A673 (cell line): ENCODE measurements at places on chromosomes 1 and 21.

DNA sequence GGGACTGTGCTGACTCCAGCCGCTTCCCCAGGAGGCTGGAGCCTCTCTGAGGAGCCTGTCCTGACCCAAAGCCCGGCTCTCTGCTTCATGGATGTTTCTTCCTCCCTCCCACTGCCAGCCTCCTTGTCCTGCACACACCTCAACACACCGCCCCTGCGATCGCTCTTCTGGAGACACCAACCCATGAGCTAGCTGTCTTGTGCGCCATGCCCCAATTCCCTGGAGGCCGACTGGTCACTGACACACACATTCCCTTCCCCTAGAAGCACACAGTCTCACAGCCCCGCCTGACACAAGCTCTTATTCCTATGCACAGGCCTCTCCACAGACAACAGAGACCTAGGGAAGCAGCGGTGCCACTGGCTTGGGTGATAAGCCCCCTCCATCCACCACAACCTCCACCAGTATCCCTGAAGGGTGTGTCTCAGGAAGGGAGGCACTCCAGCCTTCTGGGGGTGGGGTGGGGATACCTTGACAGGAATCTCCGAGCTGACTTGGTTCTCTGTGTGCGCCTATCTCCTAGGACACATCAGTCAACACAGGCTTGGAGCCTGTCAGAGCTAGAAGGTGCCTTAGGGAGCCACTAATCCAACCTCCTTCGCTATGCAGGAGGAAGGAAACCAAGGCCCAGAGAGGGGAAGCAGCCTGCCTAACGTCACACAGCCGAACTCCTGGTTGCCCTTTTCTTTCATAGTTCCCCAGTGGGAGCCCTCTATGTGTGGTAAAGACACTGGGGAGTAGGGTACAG is 31.1 kb downstream of the AHDC1 start:
- no peak for DNase-seq

DNA sequence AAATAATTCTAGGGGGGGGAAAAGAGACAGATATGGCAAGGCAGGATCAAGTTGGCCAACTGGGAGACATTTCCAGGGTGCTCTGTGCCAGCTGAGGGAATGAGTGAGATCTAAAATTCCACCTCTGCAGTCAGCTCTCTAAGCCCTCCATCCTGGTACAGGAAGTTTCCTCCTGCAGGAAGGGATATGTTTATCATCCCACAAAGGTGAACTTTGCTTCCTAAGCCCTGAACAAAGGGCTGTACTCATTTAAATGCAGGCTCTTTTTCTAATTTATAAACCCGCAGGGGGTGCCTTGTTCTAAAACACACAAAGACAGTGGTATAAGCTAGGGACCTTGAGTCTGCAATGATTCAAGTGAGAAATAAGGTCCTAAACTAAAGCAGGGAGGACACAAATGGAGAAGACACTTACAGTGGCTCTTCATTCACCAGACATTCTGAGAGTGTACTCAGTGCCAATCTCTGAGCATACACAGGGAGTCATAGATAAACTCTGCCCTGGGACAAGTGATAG is 3.6 kb upstream of the TNFSF4 start:
- peak; percentile 10 for DNase-seq

DNA sequence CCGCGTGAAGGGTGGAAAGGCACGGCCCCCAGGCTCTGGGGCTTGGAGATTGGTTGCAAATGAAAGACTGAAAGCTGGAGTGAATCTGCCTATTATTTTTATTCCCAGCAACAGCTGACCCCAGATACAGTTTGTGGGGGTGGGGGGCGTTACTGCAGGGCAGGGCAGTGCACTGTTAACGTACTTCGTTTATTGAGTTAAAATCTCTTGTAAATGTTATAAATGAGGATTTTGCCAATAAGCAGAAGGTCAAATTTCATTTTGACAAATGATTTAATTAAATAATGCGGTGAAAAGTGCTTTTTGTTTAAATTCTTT is 1.0 kb upstream of the VPS26C start:
- DNase-seq = no peak

DNA sequence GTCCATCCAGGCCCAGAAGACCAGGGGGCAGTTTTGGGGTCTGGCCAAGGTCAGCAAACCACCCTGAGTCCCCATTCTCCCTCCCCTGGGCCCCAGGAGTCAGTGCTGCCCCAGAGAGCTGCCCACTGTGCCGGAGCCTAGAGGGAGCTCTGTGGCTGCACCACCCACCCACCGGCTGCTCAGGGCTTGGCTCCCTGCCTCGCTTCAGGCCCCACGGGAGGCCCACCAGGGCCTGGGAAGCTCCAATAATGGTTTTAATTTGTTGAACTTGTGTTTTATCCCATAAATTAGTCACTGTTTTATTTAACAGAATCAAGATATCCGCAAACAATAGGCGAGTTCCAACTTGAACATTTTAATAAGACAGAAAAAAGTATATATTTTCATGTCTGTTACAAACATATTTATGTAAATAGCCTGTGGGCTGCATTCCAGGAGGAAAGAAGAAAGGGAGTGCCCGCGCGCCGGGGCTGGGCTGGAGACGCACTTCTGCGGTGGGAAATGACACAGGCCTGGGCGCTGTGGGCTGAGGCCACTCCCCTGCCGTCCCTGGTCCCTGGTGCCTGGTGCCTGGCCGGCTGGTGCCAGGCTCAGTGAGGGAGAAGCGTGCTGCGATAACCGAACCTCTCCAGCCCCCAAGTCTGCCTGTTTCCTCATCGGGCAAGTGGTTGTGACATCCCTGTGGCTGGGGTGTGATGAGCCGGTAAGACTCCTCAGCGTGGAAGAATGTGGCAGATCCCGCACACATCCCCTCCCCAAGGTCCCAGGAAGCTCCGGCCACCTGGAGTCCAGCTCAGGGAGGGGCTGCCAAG is 160.5 kb downstream of the PEX14 start:
- DNase-seq = peak; percentile 75

DNA sequence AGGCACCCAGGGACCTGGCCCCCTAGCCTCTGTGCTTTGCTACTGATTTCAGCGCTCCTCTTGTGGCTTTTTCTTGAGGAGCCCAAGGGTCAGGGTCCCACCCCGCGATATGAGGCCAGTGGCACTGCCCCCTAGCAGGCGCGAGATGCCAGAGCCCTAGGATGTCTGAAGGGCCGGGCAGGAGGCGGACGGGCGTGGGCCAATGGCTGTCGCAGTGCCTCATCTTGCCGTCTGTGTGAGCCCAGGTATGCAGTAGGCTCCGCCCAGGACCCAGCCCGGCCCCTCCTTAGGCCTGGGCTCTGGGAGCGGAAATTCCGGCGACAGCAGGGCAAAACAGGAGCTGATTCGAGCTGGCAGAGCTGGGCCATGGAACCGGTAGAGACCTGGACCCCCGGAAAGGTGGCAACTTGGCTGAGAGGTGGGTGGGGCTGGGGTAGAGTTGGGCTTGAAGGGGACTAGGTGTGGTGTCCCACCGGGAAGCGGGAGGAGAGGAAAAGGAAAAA is at the start of gene CNKSR1:
Gene CNKSR1, plus strand, starts transcription at position 310 of the 503 bp plus-strand sequence. Its CDS starts 57 bp downstream, at position 367.
- no peak for DNase-seq

DNA sequence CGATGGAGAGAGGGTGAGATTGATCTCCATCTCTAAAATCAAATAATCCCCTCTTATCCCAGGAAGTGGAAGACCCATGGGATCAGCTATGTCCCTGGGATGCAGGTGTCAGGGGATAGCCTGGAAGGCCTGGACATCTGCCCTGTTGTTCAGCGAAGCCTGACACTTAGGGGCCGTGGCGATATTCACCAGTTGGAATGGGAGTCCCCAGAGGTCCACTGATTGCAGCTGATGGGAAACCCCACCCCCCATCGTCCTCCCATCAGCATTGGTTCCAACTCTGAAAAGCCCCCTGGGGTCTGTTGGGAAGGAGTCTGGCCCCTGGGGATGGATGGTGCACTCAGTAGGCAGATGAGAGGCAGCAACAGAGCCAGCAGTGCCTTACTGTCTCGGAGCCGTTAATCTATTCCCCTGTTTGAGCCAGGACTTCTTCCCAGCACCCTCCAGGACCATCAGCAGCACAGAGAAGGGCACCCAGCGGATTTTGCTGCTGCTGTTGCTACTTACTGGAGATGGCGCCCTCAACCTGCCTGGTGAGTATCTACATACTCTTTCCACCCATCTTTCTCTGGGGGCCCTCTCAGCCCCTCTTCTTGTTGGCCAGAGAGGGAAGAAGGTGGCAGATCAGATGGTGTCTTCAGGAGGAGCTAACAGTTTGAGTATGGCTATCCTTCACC is 13.4 kb downstream of the CATSPER4 start:
- no peak for DNase-seq

- DNase-seq = peak; percentile 39
These were observed 642 bp upstream of the ST3GAL3 start for GRCh38 chr1:43706598-43707189.

GRCh38 chr1:27772036-27772931 is 735 bp upstream of the STX12 start:
- no peak for DNase-seq

- DNase-seq = no peak
These were observed 29.9 kb downstream of the MPZL1 start for GRCh38 chr1:167751676-167752075.

DNA sequence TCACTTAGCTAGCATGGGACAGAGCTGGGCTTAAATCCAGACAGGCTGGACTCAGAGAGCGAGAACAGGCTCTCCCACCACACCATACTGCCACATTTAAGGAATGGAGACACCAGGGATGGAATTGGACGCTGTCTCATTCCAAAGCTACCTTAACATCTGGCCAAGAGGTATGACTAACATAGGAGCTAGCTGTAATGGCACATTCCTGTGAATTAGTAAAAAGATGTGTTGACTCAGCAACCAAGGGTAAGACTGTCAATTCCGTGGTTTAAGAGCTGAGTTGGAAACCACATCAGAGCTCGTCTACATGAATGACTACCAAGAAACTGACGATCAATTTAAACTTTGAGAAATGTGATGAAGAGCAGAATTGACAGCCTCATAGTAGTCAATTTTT is 8.3 kb upstream of the TNFRSF9 start:
- DNase-seq = no peak

DNA sequence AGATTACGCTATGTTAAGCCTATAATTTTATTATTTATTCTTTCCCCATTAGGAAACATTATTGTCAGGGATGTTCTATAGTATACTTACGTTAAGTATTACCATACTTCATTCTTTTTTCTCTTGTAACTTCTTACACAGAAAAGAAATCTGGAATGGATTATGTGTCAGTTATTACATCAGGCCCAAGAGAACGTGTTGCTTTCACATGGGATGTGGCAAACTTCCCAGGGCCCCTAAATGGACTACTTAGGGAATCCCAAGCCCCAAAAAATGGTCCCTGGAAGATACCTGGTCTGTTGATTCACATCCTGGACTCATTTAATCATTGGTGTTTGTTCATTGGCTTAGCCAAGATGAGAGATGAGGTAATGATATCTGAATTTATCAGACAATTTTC is 249.8 kb downstream of the NRIP1 start:
- DNase-seq = no peak
